Left lung (tissue), 14 donors: ENCODE measurements at places on chromosomes 6 and 20.

DNA sequence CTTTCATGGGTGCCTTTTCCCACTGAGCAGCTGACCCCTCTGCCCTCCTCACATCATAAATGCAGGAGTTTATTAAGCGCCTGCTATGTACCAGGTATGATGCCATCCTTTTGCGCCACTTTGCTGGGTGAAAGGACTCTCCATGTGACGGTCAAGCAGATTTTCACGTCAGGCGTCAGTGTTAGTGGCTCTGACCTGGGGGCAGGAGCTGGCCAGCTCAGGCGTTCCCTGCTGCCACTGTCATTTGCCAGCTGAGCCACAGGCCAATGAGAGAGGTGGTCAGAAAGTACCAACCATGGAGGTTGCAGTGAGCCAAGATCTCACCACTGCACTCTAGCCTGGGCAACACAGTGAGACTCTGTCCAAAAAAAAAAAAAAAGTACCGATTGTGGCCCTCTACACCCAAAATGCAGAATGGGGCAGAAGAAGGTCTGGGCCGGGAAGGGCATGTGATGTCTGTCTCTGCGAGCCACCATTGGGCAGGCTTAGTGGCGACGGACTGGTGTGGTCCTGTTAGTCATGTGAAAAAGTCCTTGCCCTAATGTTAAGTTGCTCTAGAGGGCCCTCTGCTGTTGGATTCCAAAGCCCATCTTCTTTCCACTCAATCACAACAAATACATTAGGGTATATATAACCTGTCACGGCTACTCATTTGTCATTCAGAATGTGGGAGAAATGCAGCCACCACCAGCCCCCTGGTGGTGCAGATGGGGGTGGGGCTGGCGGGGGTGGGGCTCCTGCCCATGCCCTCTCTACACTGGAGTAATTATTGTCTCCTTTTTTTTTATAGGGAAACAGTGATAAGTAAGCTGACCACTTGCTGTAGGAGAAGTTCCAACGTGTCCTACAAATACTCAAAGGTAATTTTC, 18.4 kb upstream of the SLC22A1 start:
- H3K27ac ChIP-seq: no peak overlapping the region
- no peak for DNase-seq
- H3K4me3 ChIP-seq: no peak overlapping the region
- peaks cover 93% of the 10 kb centered on the region for H3K36me3 ChIP-seq
- peaks cover 24% of the 10 kb centered on the region for H3K4me1 ChIP-seq
- H3K27me3 ChIP-seq: no peaks in the 10 kb centered on the region

- H3K36me3 ChIP-seq: no peaks in the 10 kb centered on the region
- H3K27me3 ChIP-seq: no peaks in the 10 kb centered on the region
- no peak for DNase-seq
Measured at GRCh38 chr6:42460883-42461282, 9.2 kb upstream of the TRERF1 start.

GRCh38 chr6:47496935-47497579, 19.5 kb downstream of the CD2AP start:
- no peak overlapping the region for H3K4me3 ChIP-seq
- no peaks in the 10 kb centered on the region for H3K36me3 ChIP-seq
- H3K27ac ChIP-seq: no peak overlapping the region
- H3K4me1 ChIP-seq: peaks cover 6% of the 10 kb centered on the region
- DNase-seq: no peak

DNA sequence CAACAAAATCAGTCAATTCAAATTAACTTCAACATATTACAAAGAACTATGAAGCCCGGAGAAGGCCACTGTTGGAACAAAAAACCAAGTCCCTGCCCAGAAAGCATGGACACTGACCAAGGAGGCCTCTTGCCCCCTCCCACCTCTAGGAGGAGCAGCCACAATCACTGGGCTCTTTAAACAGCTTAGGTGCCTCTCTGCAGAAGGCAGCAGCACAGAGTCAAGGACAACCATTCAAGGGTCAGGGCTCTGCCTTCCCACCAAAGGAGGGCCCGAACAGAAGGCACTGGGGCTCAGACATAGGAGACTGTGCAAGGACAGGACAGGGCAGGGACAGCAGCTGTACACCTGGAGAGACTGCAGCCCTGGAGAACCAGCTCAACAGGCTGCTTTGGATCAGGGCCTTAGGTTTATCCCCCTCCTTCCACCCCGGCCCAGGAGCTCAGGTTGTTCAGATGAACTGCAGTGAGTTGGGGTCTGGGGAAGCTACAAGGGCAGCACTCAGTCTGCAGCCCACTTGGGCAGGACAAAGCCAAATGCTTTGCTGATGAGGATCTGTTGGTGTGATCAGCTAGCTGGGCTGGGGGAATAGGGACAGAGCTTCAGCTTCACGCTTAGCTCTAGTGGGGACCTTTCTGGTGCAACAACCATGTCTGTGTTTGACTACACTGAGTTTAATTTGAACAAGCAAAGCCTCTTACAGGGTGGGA, 17.8 kb downstream of the TOMM34 start:
- H3K27me3 ChIP-seq: no peaks in the 10 kb centered on the region
- DNase-seq: no peak
- no peak overlapping the region for H3K27ac ChIP-seq
- H3K4me1 ChIP-seq: no peaks in the 10 kb centered on the region
- no peaks in the 10 kb centered on the region for H3K36me3 ChIP-seq
- H3K4me3 ChIP-seq: no peak overlapping the region

GRCh38 chr6:4124351-4124750, 11.0 kb downstream of the ECI2 start:
- H3K4me1 ChIP-seq: no peaks in the 10 kb centered on the region
- H3K36me3 ChIP-seq: peaks cover 91% of the 10 kb centered on the region
- no peak overlapping the region for H3K4me3 ChIP-seq

DNA sequence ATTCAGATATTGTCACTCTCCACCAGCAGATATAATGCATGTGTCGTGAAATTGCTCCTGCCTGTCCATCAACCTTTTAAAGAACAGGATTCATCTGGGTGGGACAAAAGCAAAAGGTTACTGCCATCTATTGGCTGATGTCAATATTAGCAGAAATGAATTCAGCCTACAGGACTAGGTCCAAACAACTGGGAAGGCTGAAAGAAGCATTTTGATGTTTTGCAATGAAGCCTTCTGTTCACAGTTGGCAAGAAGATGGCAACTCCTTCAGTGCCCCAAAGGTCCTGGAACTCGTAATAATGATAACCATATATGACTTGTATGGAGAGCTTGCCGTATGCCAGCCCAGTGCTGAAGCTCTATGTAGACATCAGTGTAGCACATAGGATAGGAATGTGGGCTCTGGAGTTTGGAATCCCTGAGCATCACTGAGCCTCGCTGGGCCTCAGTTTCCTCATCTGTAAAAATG, 7.5 kb downstream of the BCAS1 start:
- H3K4me3 ChIP-seq: no peak overlapping the region
- H3K27me3 ChIP-seq: peaks cover 6% of the 10 kb centered on the region
- DNase-seq: no peak
- peaks cover 4% of the 10 kb centered on the region for H3K4me1 ChIP-seq
- H3K36me3 ChIP-seq: no peaks in the 10 kb centered on the region

DNA sequence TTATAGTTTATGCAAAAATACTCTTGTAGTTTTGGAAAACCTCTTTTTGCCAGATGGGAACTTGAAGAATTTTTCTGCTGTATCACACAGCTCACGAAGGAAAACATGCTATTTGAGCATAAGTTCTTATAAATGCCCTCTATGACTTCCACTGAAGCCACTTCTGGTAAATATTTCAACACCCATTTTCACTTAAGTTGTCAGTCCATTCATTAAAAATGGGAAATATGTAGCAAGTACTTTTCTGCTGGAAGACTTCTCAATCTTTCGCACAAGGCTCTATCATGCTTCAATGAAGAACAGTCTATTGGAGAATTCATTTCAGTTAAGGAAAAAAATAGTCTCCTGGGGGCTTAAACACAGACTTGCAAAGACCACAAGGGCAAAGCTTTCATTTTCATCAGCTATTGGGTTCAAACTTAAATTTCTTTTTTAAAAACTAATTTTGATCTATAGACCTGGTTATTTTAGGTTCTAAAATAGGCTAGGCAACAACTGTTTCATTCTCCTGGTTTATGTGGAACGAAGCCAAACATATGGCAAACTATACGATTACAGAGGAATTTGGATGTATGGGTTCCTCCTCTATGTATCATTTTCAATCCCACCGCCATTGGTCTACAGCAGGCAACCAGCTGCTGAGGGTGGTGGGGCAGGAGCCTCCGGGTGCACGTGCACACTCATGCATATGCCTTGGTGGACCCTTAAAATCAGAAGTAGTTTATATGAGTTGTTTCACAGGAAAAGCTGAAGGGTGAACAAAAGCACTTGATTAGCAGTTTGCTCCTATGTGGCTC, 38.7 kb downstream of the LAMA4 start:
- no peaks in the 10 kb centered on the region for H3K36me3 ChIP-seq
- H3K27ac ChIP-seq: no peak overlapping the region
- no peaks in the 10 kb centered on the region for H3K27me3 ChIP-seq
- H3K4me1 ChIP-seq: peaks cover 28% of the 10 kb centered on the region

DNA sequence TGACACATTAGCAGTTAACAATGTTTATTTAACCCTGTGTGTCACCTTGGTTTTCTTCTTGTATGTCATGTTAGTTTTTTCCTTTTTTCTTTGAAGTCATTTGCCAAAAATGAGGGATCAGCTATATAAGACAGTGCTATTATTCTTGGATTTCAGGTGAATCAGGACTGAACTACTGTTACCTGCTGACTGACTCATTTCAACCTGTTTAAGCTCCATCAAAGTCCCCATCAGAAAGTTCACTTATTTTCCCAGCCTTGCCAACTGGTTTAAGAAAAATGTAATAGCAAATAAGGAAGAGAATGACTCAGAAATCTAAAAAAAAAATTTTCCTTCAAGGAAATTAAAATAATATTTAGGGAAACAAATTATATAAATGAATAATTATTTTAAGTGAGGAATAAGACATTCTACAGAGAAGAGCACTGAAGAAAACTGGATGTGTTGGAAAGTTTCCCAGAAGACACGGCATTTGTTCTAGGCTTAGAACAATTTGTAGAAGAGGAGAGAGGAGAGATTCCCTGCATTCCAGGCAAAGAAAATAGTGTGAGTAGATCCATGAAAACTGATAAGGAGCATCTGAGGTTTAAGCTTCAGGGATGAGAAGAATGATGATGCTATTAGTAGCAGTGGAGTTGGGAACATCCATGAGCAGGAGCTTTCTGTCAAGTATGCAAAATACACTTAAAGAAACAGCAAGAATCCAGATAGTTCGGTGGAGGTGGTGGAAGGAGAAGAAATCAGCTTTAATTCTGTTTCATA, 84.9 kb upstream of the SIM1 start:
- H3K4me3 ChIP-seq: no peak overlapping the region
- H3K4me1 ChIP-seq: no peaks in the 10 kb centered on the region
- H3K27ac ChIP-seq: no peak overlapping the region
- DNase-seq: no peak

- no peak overlapping the region for H3K4me3 ChIP-seq
- no peaks in the 10 kb centered on the region for H3K36me3 ChIP-seq
- no peak for DNase-seq
- H3K27me3 ChIP-seq: no peaks in the 10 kb centered on the region
- no peak overlapping the region for H3K27ac ChIP-seq
- H3K4me1 ChIP-seq: no peaks in the 10 kb centered on the region
Measured at GRCh38 chr20:5810800-5811422, 60.7 kb downstream of the SHLD1 start.

DNA sequence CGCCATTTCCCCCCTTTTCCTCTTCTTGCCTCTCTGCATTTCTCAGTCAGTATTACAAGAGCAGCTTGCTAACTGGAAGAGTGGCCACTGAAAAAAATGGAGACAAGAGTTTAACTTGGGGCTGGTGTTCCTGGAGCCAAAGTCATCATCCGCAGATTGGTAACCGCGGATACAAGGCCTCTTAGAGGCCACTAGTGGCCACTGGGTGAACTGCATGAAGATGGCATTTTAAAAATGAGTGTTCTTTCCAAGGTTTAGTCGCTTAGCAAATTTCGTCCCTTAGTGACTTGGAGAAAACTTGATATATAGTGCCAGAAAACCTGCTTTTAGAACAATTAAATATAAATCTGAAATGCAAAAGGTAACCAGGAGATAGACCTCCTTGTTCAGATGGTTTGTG, 4.8 kb downstream of the F13A1 start:
- H3K4me1 ChIP-seq: no peaks in the 10 kb centered on the region
- no peaks in the 10 kb centered on the region for H3K36me3 ChIP-seq
- no peak overlapping the region for H3K27ac ChIP-seq

DNA sequence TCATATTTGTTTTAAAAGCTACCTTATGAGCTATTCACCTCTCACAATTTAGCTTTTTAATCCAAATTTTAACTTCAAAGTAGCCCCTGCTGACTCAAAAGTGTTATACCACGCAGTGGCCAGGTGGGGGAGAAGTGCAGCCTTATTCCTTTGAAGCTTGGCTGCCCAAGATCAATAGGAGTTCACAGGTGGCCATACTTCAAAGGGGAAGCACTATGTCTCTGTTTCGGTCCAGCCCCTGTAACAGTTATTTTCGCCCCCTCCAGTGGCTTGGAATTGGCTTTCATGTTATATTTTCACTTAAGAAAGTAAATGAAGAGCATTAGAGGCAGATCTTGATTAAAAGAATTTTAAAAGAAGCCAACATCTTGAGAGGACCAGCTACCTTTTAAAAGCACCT, 608.4 kb downstream of the EPHA7 start:
- H3K4me3 ChIP-seq: no peak overlapping the region
- no peak for DNase-seq
- H3K27me3 ChIP-seq: no peaks in the 10 kb centered on the region
- no peak overlapping the region for H3K27ac ChIP-seq
- H3K36me3 ChIP-seq: no peaks in the 10 kb centered on the region

- H3K4me1 ChIP-seq: no peaks in the 10 kb centered on the region
- H3K27me3 ChIP-seq: no peaks in the 10 kb centered on the region
- no peak for DNase-seq
- peaks cover 95% of the 10 kb centered on the region for H3K36me3 ChIP-seq
- H3K4me3 ChIP-seq: no peak overlapping the region
Measured at GRCh38 chr20:49098136-49098535, 52.0 kb downstream of the CSE1L start.

DNA sequence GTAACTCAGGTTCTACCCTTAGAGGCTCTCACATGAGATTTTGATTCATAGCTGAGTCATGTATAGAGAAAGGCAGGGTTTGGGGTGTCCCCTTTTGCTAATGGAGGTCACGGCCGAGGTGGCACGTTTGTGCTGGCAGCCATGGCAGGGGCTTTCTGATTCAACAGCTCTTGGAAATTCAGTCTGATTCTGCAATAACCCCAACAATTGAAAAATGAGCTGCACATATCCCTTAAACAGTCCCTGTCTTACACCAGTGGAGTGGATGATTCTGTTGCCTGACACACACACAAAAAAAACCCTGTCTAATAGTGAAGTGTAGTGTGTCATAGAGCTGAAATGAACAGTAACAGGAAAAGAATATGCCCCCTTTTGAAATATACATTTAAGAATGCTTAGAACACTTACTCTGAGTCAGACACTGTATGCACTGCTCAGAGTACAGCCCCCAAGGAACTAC, 40.4 kb upstream of the ARG1 start:
- no peaks in the 10 kb centered on the region for H3K36me3 ChIP-seq
- H3K27me3 ChIP-seq: no peaks in the 10 kb centered on the region
- H3K4me3 ChIP-seq: no peak overlapping the region
- H3K4me1 ChIP-seq: no peaks in the 10 kb centered on the region
- no peak overlapping the region for H3K27ac ChIP-seq

- no peaks in the 10 kb centered on the region for H3K4me1 ChIP-seq
- no peak overlapping the region for H3K27ac ChIP-seq
- no peaks in the 10 kb centered on the region for H3K36me3 ChIP-seq
- no peaks in the 10 kb centered on the region for H3K27me3 ChIP-seq
- no peak for DNase-seq
Measured at GRCh38 chr20:45450097-45450818, 19.3 kb upstream of the WFDC2 start.

GRCh38 chr6:5729813-5730517, 276.8 kb downstream of the NRN1 start:
- no peak overlapping the region for H3K4me3 ChIP-seq
- no peak overlapping the region for H3K27ac ChIP-seq
- DNase-seq: no peak
- no peaks in the 10 kb centered on the region for H3K4me1 ChIP-seq
- H3K27me3 ChIP-seq: no peaks in the 10 kb centered on the region
- H3K36me3 ChIP-seq: no peaks in the 10 kb centered on the region
